Left renal pelvis (tissue), 4 donors: ENCODE measurements at places on chromosomes 7 and 10. TPM values are rescaled to one million over a fixed set of nuclear protein-coding genes. Genes with fewer than 3 reads are reported as not detected.

- no peak for DNase-seq
Measured at GRCh38 chr7:20229646-20230500, 12.7 kb upstream of the MACC1 start.

The ZP3 gene
- polyA plus RNA-seq, result 3.2 TPM

The SSC4D gene
- 6.3 TPM for polyA plus RNA-seq

DNA sequence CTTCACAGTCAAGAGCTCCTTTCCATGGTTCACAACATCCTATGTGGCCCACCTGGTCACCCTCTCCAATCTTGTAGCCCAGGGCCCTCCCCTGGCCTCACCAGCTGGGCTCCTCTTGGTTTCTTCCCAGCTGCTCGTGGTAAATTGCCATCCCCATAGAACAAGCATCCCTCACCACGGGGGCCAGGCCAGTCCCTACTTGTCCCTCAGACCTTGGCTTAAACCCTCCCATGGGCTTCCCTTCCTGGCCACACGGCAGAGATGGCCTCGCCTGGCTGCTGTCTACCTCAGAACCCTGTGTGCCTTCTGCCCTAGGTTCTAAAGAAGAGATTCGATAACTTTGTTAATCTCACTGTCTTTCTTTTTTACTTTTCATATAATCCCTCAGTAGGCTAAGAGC, 153.3 kb upstream of the TCERG1L start:
- no peak for DNase-seq

The CFAP69 gene
- polyA plus RNA-seq, result 20.8 TPM

The STEAP2 gene
- polyA plus RNA-seq, result 2.4 TPM

GRCh38 chr7:77415476-77415822, 700 bp downstream of the GSAP start:
- DNase-seq, result no peak

- no peak for DNase-seq
Measured at GRCh38 chr7:71937840-71938371, 474.2 kb downstream of the CALN1 start.

DNA sequence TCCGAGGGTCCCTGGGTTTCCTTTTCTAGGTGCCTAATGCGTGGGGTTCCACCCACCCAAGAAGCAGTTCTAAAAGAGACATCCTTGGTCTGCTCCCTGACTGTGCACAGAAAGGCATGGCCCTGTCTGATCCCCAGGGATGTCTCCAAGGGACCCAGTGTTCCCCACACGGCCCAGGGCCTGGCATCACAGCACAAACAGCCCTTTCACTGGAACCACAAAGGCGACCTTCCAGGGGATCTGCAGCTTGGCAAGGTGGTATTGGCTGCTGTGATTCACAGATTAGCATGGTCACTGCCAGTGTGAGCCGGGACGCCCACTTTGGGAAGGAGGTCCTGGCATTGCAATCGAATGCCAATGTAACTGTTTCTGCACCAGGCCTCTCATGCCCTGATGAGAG, 6.4 kb downstream of the KCNMA1 start:
- DNase-seq, result no peak

DNA sequence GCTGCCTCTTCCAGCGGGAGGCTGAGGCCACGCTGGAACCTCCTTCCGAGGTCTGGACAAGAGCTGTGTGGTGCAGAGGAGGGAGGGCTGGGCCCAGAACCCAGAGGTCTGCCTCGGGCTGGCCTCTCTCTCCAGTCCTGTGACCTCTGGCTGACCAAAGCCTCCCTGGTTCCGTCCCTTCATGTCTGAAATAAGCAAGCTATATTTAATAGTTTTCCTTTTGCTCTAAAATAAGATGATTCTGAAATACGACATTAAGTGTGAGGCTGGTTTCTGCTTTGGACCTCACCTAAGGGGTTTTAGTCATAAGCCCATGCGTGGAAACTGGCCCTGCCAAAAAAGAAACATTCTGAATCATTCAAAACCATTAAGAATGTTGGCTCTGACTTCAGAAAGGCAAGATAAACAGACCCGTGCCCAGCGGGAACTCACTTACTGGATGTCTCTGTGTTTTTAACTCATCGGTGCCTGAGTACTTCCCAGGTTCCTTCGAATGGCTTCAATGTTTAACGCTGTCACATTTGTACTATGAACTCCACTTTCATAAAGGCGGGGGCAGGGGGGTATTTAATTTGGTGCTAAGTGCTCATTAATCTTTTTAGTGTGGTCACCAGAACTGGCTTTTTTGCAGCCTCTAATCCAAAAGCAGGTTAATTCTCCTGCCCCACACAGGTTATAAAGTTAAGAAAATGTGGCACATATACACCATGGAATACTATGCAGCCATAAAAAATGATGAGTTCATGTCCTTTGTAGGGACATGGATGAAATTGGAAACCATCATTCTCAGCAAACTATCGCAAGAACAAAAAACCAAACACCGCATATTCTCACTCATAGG, 157.5 kb upstream of the KLF14 start:
- no peak for DNase-seq

GRCh38 chr7:137853053-137853452, 6.3 kb upstream of the DGKI start:
- DNase-seq, result no peak
